ENCODE measurements at places on chromosomes 7 and 10. TPM values are rescaled to one million over a fixed set of nuclear protein-coding genes. Genes with fewer than 3 reads are reported as not detected.

- no peak for DNase-seq
Observed at GRCh38 chr7:290554-291372, 793 bp downstream of the FOXL3 start.

GRCh38 chr10:932589-932988 is 1.1 kb upstream of the LARP4B start:
- no peak for DNase-seq

DNA sequence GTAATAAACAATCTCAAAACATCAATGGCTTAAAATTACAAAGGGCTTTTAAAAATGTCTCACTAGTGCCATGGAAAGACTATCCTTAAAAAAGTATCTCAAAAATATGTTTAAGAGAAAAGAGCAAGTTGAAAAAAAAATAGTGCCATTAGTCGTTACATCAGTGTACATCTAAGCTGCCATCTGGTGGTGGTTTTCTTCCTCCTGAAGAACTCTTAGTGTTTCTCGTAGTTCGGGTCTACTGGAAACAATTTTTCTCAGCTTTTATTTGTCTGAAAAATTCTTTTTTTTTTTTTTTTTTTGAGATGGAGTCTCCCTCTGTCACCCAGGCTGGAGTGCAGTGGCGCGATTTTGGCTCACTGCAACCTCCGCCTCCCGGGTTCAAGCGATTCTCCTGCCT is 5.9 kb upstream of the GARIN1A start:
- no peak for DNase-seq

DNA sequence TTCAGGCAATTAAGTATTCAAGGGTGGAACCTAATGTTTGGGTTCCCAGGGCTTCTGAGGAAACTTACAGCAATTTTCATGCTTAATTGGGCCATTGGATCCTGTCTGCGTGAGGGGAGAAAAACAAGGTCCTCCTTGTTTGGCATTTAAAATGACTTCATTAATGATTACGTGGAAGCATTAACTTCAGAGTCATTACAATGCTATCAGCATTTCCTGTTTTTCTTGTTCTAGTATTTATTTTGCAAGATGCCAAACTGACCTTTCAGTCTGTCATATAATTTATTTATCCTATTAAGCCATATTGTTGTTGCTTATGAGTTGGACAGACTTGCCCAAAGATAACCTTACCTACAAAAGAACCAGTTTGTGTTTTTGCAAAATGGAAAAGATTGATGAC is 324.1 kb upstream of the LRRN3 start:
- DNase-seq, result no peak

- DNase-seq, result no peak
Observed at GRCh38 chr7:158611541-158611940, 23.9 kb upstream of the PTPRN2 start.

DNA sequence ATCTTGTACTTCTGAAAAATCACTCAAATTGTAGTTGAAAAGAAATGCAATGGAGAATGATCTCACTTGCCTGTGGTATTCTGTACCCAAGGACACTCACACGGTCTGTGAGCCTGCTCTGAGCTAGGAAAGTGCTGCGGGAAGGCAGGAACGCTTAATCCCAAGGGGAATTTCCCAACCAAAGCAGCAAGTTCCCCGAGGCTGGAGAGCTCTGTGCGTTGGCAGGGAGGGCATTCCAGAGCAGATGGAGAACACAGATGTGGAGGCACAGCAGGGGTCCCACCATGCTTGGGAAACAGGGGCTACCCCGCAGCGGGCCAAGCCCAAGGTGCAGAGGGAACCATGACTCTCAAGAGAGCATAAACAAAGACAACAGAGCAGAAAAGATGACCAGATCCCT is 13.6 kb downstream of the SVIL start:
- DNase-seq, result no peak

DNA sequence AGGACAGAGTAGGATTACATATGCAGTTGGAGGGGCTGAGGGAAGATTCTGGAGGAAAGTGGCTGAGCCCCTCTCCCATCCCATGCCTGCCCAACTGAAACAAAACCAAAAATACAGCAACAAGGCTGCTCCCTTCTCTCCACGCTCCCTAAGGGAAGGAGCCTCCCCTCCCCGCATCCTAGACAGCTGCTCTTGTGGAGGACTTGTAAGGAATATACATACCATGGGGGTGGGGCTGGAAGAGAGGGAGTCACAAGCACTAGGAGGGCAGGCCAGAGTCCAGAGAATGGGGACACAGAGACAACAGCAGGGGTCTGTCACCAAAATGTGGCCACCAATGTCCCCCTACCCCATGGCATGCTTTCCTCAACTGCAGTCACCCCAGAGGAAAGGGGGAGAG is 13.2 kb downstream of the LDB1 start:
- DNase-seq, result no peak

DNA sequence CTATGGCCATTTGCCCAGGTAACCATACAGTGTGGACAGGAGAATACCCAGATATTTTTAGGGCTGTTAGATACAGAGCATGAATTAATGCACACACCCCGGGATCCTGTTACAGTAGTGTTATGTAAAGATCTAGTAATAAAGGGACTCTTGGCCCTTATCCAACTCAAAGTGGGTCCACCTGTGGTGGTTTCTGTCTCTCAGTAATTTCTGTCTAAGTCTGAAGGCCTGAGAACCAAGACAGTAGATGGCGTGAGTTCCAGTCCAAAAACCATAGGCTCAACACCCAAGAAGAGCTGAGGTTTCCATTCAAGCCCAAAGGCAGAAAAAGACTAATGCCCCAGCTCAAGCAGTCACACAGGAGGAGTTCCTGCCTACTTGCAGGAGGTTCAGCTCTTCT is 277.7 kb downstream of the ZEB1 start:
- DNase-seq, result no peak

- no peak for DNase-seq
Observed at GRCh38 chr7:37174460-37174859, 274.2 kb downstream of the ELMO1 start.

DNA sequence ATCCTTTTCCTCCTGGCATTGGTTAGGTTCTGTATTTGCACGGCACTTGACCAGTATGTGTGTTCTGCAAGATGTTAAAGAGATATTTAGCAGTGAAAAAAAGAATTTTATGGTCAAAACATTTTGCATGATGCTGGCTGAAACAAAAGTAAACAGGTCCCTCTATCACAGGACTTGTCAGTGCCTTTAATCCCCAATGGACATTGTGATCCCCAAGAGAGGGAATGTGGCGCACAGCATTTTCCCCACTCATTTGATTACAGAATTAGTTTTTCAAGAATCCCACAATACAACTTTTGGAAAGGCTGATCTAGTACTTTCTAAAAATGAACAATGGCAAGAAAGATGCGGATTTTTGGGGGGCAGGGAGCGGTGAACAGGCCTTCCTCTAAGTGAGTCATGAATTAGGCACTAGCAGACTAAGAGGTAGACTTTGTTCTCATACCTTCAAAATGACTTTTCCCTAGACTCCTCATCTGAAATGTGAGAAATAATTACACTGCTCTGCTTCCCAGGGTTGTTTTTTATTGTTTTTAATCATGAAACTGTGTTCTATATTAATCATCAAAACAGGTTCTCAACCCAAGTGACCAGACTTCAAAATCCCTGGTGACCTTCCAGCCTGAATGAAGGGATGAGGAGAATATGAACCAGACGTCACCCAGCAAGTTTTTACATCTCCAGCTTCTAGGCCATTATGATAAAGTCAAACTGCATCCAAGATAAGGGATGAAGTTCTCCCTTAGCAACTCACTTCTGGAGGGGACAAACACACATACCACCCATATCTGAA is 8.6 kb downstream of the FBXW4 start:
- DNase-seq, result no peak

GRCh38 chr7:47738563-47739166 is 156.8 kb upstream of the TNS3 start:
- no peak for DNase-seq

DNA sequence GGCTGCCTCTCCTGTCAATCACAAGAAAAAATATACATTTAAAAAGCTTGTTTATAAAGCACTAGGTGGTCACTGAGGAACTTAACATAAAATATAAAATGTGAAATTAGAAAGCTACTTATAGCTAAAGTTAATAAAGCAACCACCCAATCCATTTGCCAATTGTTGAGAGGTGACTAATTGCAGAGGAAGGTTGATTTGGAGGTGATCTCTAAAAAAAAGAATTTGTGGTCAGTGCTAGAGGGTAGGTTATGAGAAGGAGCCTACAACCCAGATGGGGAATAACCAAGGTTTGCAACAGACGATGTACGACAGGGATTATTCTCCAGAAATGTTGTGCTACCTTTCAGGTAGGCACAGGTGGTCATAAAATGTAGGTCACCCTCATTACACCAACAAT is 444.2 kb upstream of the C7orf33 start:
- no peak for DNase-seq

GRCh38 chr7:87151729-87152111 is 533 bp upstream of the DMTF1 start:
- DNase-seq, result no peak

GRCh38 chr10:47451273-47451997 is 32.5 kb downstream of the ANXA8 start:
- DNase-seq, result no peak

GRCh38 chr7:155581107-155581830 is 34.9 kb upstream of the CNPY1 start:
- DNase-seq, result no peak

GRCh38 chr7:68963552-68963951 is 634.7 kb upstream of the AUTS2 start:
- DNase-seq, result no peak

DNA sequence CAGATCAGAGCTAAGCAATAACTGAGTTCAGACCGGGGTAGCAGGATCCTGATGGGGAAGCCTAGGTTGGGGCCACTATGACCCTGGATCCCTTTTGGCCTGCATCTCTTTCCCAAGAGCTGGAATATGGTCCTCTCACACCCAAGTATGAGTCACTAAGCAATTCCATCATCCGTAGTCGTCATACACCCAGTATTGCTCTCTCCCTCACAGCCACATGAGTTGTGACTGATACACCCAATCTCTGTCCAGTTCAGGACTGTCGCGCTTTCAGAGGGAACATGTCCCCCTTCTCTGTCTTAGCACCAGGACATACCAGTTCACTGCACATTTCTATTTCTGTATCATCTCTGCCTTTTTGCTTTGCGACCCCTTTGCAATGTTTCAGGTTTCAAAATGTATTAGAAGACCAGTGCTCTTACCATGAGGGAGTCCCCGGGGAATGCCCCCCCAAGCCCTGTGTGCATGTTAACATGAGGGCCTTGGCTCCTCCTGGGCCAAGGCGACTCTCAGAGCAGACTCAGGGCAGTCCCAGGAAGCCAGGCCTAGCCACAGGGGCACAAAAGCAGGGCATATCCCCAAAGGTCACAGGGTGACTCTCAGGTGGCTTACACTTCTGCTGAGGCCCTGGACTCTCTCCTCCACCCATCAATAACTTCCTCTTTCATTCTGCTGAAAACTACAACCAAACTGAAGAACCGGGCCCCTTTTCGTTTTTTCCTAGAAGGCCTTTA is 75.3 kb upstream of the SAMD8 start:
- DNase-seq, result no peak

GRCh38 chr7:106050002-106050745 is 61.9 kb downstream of the SYPL1 start:
- DNase-seq, result no peak

DNA sequence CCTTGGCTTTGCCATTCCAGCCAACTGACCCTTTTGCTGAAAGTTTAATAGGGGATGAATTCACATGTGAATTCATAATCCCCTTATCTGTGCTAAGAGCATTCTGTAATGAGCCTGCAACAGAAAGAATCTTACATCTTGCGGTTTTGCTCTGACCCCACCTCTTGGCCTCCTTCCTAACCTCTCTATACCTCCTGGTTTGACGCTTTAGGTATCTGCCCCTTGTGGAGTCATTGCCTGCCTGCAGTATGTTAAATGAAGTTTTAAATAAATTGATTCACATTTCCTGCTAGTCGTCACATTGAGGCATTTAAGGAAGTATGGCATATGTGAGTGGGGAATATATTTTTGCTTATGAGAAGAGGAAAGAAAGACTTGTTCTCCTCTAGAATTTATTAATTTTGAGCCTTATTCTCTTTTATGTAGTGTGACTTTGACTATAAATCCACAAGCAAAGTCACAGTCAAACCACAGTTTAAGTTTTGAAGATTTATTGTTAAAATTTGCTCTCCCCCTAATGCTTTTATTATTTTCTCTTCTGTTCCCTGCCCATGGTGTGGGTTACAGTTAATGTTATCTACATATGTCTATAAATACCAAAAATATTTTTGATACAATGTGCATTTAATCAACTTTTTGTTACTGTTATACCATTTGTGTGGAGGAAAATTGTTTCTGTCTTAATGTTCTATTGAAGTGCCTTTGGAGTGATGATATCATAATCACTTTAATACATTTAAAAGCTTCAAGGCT is 60.9 kb downstream of the LRMDA start:
- no peak for DNase-seq

- DNase-seq, result no peak
Observed at GRCh38 chr7:69920797-69921196, 322.5 kb downstream of the AUTS2 start.

DNA sequence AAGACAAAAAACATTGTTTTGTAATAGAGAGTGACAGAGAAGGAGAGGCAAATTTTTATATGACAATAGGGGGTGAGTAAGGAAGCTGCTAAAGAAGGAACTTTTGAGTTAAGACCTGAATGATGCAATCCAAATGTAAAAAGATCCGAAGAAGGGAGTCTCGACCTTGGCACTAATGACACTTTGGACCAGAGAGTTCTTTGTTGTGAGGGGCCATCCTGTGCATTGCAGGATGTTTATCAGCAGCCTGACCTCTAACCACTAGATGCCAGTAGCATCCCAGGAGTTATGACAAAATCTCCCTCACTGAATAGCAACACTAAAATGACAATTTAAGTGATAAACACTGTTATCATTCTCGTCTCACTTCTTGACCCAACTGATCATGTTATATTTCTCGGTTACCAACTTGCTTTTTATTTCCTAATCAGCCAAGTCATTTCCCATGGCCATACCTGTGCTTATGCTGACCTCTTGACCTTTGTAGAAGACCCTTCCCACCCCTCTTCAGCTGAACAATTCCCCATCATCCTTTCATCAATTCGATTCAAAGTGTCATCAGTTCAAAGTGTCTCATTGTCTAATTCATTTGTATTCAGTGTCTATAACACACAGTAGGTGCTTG is 30.0 kb downstream of the DGKI start:
- no peak for DNase-seq

GRCh38 chr7:30572212-30572841 is 22.4 kb upstream of the GARS1 start:
- DNase-seq, result no peak

- no peak for DNase-seq
Observed at GRCh38 chr7:151453326-151453791, 13.4 kb upstream of the CRYGN start.

Gene FAM25C
- total RNA-seq, result not detected

Gene CPA2
- total RNA-seq, result not detected

Gene CALML3
- total RNA-seq, result 0.09 TPM

Measured in cerebellum (tissue), 4 donors.